ENCODE measurements at places on chromosomes 2 and 18.
A peak's percentile ranks its signal among the peaks of the same experiment; 100 is the strongest.

DNA sequence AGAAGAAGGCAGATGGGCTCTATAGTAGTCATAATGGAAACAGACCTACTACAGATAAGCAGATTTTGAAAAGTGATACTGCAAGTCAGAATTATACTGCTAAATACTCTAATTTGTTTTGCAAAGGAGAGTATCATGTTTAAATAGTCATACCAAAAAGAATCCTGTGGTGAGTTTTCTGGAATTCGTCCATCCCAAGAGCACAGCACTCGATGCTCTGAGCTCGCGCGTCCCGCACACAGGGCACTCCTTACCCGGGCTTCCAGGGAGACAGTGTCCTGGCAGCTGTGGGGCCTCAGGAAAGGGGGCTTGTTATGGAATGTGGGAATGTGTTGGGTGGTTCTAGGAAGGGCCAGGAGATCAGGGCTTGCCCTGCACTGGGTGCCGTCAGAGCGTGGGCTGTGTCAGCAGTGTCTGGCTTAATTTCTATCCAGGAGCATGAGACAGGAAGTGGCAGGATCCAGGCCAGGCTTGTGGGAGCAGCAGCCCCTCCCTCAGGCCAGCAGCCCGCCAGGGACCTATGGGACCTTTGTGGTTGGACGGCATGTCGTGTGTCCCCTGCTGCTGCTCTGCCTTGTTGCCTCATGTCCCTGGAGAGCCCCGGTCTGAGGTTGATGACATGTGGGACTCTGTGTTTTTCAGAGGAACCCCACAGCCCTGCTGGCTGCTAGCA lies 193.2 kb upstream of the TPO start:
- DNase-seq: no peak

DNA sequence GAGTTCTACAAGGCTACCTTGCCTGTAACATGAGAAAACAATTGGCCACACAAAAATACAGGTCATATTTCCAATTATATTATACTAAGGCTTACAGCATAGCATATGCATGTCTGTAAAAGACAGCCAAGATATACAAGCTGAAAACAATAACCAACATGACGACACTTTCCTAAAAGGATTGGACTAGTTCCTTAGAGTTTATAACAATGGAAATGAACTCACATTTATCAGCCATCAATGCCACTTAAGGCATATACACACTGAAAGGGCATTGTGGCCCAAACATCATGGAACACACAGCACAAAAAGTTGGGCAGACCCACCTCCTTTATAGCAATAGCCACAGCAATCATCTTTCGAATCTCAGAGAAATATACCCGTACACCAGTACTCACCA lies 52.0 kb downstream of the SLC40A1 start:
- no peak for DNase-seq

- no peak for DNase-seq
These were observed 398.0 kb upstream of the CDH20 start for GRCh38 chr18:60935041-60935910.

- no peak for DNase-seq
These were observed 27.8 kb downstream of the KLHL23 start for GRCh38 chr2:169761251-169761969.

DNA sequence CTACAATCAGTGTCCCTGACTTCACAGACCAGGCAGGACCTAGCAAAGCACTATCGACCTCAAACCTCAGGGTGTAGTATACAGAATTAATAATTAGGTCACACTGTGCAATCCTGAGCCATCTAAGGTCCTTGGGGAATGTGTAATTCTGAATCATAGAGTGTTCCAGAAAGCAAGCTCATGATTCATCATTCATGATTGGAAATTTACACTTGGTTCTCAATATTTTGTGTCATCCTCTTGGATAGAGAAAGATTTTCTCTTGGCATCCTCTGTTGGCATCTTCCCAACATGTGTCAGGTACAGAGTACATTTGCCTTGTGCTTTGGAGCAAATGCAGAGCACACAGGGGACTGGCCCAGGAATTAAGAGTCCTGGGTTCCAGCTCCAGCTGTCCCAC lies 245.0 kb upstream of the NT5C1B start:
- no peak for DNase-seq

DNA sequence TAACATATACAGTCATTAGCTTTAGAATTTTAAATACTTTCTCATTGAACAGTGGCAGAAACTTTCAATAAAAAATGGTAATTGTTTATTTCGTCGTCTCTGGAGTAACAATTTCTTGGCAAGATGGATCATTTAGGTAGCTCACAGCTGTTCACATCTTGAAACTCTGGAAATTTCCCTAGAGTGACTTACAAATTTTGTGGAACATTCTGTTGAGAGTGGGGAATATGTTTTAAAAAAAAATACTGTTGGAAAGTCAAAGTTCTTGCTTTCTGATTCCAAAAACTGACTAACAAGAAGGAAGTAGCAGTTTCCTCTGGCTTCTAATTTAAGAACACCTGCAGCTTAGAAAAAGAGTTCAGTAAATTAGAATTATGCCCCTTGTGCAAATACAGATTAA lies 11.2 kb upstream of the CALCRL start:
- DNase-seq: no peak

DNA sequence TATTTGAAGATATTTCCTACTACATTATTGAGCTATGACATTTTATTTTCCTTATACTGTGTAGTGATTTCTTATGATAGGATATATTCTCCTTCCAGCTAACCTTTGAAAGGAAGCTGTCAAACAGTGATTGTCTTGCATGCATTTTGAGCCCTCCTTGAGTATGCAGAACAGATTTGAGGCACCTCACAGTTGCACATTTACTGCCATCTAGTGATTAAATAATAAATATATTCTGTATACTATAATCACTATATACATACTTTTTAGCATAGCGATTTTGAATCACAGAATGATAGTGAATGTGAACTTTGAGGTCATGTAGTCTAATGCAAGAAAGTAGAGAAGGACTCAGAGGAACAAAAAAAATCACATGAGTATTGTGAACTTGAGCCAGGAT lies 268.4 kb upstream of the CDH19 start:
- no peak for DNase-seq

GRCh38 chr18:49561289-49562193 lies at the start of gene LIPG:
Gene LIPG (plus strand): TSS chr18:49562057. CDS start chr18:49562309, 252 bp downstream.
- no peak for DNase-seq

DNA sequence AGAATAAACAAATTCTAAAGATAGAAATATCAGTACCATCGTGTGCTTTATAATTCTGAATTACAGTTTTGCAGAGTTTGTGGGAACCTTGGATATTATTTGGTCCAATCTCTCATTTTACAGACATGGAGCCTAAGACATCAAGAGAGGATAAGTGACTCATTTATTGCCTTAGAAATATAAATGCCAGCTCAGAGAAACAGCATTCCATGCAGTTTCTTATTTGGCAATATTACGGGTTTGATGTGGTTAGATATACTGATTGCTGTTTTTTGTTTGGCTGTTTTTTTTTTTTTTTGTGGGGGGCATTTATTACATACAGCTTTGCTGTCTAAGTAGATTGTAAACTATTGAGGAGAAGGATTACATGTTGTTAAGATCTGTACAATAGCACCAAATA lies 1241.1 kb upstream of the LRRTM1 start:
- no peak for DNase-seq

- peak; percentile 88 for DNase-seq
These were observed at the start of gene KCTD18 for GRCh38 chr2:200509612-200510433. Gene KCTD18 (minus strand): TSS chr2:200510068. CDS start chr2:200507016, 3,052 bp downstream.

DNA sequence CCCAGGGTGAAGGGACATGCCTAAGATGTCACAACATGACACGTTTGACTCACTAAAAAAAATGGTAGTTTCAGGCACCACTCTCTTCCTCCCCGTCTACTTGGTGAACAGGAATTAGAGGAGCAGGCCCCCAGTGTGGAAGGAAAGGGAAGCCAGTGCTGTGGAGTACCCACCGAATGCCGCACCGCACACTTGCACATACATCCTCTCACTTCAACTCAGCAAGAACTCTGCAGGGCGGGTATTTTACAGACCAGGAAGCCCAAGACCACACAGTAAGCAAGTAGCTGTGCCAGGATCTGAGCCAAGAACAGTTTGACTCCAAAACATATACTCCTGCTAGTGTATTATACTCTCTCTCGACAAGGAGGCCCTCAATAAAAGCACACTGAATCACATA lies 69.8 kb downstream of the BCL2 start:
- no peak for DNase-seq

GRCh38 chr2:215404348-215405012 lies 31.4 kb downstream of the FN1 start:
- no peak for DNase-seq

GRCh38 chr2:70797506-70797905 lies 7.1 kb upstream of the FIGLA start:
- no peak for DNase-seq

DNA sequence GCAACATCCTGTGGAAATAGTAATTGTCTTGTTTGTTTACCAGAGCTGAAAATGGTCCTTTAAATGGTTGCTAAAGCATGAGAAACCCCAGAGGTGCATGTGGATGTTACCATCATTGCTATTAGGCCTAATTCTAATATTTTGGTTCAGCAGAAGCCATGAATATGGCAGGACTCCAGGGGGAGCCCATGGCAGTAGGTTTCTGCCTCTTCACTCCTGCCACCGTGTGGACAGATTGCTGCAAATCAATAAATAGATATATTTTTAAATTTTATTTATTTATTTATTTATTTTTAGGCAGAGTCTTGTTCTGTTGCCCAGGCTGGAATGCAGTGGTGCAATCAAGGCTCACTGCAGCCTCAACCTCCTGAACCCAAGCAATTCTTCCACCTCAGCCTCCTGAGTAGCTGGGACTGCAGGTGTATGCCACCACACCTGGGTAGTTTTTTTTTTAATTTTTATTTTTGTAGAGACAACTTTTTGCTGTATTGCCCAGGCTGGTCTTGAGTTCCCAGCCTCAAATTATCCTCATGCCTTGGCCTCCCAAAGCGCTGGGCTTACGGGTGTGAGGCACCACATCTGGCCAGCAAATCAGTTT lies 54.9 kb upstream of the CAPN13 start:
- DNase-seq: peak; percentile 11

- no peak for DNase-seq
These were observed 254.9 kb upstream of the NCKAP5 start for GRCh38 chr2:133823226-133823550.
